ENCODE measurements at places on chromosomes 3 and 15. TPM values are rescaled to one million over a fixed set of nuclear protein-coding genes. Genes with fewer than 3 reads are reported as not detected.
A peak's percentile ranks its signal among the peaks of the same experiment; 100 is the strongest.

- DNase-seq, result no peak
Measured at GRCh38 chr15:52788099-52788986, 1.8 kb downstream of the ONECUT1 start.

GPR62 gene
- total RNA-seq, result not detected

DNA sequence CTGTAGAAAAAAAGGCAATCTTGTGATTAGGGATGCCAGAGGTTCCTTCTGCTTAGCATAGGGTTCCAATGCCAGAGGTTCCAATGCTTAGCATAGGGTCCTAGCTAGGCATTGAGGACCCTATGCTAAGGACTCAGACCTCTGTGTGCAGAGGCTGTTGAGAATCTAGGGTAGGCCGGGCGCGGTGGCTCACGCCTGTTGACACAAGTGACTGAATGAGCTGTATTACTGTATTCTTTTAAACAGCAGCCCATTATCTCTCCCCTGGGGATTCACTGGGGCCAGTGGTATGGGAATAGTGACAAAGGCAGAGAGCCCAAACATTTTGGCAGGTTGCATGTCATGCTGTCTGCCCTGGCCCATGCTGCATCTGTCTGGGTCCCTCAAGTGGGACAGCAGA lies 16.2 kb downstream of the PAK6 start:
- DNase-seq, result no peak

DNA sequence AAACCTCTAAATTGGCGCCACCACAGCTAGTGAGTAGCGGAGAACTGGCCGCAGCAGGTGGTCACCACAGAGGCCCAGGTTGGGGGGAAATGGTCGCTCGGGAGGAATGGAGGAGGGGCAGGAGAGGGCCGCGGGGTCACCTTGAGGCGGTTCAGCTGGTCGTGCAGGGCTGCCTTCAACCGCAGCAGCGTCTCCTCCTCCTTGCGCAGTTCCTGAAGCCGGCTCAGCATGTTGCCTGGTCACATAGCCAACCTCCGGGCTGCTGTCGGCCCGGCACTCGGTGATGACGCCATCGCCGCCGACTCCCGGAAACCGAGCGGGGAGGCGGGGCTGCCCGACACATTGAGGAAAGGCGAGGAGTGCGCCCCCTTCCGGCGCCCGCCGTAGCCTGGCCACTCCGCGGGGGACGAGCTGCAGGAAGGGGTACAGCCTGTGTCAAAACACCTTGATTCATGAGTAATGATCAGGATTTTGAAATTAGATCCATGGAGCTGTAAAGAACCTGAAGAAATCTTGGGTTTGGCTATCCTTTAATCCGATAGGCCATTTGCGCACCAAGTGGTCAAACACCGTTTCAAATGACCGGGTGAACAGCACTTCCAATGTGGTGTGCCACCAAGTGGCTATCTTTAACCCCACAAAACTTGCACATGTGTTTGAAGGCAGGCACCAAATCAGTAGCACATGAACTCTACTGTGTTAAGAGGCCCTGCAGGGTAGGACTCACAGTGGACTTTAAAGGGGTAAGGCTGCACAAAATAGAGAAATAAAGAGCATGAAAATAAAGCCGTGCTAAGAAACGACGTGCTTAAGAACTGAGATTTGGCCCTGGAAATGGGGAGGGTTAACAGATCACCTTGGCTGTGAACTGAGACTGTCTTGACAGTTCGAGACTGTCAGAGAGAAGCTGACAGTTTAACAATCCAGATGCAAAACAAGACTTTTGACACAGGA lies at the start of gene SNAPC5:
TSS of gene SNAPC5 (minus strand) at position 261 of the 954 bp plus-strand sequence. CDS start at position 230, 31 bp downstream.
- peak; percentile 93 for DNase-seq

DNA sequence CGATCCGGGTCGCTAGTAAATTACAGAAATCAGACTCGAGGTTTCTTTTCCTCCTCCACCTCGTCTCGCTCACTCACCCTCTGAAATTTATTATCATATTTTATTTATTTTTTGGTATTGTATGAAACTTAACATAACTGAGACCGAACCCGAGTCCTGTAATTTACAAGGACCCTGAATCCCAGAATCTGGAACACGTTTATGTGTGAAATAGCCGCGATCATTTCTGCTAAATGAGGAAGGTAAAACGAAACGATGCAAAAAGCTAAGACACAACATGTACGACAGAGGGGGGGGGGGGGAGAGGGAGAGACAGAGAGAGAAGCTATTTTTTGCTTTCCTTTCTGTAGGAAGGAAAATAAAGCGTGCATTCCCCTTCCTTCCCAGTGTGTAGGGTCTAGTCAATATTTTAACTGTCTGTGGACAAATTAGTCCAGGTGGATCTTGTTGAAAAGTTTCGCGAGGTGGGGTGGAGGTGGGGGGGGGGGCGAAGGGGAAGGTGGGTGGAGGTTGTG lies 1.6 kb downstream of the BBX start:
- DNase-seq, result no peak

DNA sequence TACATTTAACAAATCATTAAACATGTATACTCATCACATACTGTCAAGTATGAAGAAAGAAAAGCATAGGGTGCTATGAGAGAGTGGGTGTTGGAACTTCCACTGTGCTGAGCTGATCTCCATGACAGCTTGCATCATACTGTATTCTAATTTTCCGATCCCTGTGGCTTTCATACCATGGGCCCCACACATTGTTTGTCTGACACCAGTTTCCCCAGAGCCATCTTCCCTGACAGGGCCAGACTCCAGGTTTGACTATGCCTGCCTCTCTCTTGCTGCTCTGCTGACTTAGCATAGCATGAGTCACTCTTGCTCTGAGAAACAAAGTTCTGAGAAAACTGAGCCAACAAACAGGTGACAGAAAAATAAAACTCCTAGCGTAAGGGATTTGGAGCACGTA lies 37.0 kb upstream of the CASR start:
- no peak for DNase-seq
